ENCODE measurements at places on chromosomes 6 and 20. TPM values are rescaled to one million over a fixed set of nuclear protein-coding genes. Genes with fewer than 3 reads are reported as not detected.

ESR1 gene
- 0.92 TPM for total RNA-seq

DHX35 gene
- 16.8 TPM for total RNA-seq

SLC12A5 gene
- 113 TPM for total RNA-seq

PROKR2 gene
- 4.8 TPM for total RNA-seq

AURKA gene
- 8.3 TPM for total RNA-seq

ZNF165 gene
- 2.3 TPM for total RNA-seq

SYCP2 gene
- 4.2 TPM for total RNA-seq

ANKRD66 gene
- 3.5 TPM for total RNA-seq

HLA-DRB5 gene
- total RNA-seq, result 3.0 TPM

TCF15 gene
- total RNA-seq, result 0.23 TPM

PSMB1 gene
- 207 TPM for total RNA-seq

PTPN1 gene
- 16.4 TPM for total RNA-seq

PRRT1 gene
- total RNA-seq, result 0.69 TPM

SMPDL3A gene
- 11.8 TPM for total RNA-seq

OOEP gene
- total RNA-seq, result not detected

EBF4 gene
- total RNA-seq, result 15.7 TPM

KHDRBS2 gene
- total RNA-seq, result 33.7 TPM

SDC4 gene
- 5.3 TPM for total RNA-seq

HNF4A gene
- not detected for total RNA-seq

DNMT3B gene
- 4.2 TPM for total RNA-seq

COL21A1 gene
- 5.8 TPM for total RNA-seq

CLPSL1 gene
- not detected for total RNA-seq

PREX1 gene
- total RNA-seq, result 36.7 TPM

HLA-DOA gene
- 1.2 TPM for total RNA-seq

ZNF391 gene
- total RNA-seq, result 6.2 TPM

MPIG6B gene
- total RNA-seq, result not detected
